ENCODE measurements at places on chromosomes 6 and 20.
A peak's percentile ranks its signal among the peaks of the same experiment; 100 is the strongest.

- no peak for DNase-seq
Measured at GRCh38 chr6:7249946-7250643, 62.9 kb downstream of the SSR1 start.

GRCh38 chr6:83067448-83068439 is at the start of gene DOP1A:
Gene DOP1A (plus strand): TSS chr6:83067671. CDS start chr6:83096978, 29,307 bp downstream.
- DNase-seq: peak; percentile 93

- DNase-seq: peak; percentile 47
Measured at GRCh38 chr6:96391776-96392360, 129.7 kb upstream of the UFL1 start.

DNA sequence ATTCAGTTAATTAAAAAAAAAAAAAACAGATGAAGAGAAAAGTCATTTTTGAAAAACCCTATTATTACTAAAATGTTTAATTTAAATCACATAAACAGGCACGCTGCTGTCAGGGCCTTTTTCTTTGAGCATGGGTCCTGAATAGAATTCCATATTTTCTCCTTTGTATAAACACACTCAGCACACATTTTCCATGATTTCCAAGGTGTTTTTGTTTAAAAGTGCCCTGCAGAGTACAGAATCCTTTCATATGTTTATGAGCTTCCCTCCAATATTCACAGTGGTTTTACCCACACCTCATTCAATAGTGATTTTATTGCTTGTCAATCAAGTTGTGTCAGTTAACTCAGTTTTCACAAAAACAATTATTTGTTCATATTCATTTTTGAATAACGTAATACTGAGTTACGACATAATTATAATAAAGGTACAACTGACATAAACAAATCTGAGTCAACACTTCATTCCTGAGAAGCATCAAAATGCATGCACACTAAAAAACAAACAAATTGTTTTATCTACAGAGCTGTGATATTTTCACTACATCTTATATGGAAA is 15.2 kb downstream of the SLC35B3 start:
- no peak for DNase-seq

DNA sequence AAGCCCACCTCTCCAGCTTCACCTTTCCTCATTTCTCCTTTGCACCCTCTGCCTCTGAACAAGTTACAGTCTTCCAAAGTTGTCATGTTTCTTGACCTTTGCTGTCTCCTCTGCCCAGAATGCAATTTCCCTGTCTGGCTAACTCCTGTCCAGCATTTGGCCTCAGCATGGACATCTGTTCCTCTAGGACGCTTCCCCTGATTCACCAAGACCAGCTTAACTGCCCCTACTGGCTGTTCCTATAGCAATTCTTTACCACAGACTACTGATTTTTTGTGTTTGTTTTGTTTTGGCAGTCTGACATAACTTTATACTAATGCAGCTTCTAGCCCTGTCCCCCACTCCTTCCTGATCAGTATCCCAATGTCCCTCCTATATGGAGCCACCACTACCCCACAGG is 13.4 kb downstream of the GNL1 start:
- no peak for DNase-seq

GRCh38 chr6:158879180-158879579 is 60.0 kb upstream of the EZR start:
- no peak for DNase-seq

- DNase-seq: no peak
Measured at GRCh38 chr20:50286174-50286511, 95.5 kb downstream of the CEBPB start.

- DNase-seq: no peak
Measured at GRCh38 chr20:24468401-24469115, 871 bp upstream of the SYNDIG1 start.

DNA sequence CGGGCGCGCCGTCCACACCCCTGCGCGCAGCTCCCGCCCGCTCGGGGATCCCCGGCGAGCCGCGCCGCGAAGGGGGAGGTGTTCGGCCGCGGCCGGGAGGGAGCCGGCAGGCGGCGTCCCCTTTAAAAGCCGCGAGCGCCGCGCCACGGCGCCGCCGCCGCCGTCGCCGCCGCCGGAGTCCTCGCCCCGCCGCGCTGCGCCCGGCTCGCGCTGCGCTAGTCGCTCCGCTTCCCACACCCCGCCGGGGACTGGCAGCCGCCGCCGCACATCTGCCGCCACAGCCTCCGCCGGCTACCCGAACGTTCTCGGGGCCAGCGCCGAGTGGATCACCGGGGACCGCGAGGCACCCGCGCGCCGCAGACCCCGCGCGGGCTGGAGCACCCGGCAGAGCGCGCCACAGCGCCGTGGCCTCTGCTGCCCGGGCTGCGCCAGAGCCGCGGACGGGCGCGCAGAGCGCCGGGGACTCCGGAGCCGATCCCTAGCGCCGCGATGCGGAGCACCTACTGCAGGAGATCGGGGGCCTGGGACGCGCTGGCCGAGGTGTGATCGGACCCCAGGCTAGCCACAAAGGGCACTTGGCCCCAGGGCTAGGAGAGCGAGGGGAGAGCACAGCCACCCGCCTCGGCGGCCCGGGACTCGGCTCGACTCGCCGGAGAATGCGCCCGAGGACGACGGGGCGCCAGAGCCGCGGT is at the start of gene BMP2:
Gene BMP2, plus strand, starts transcription at position 151 of the 692 bp plus-strand sequence. CDS start 2,441 bp downstream, outside the sequence.
- DNase-seq: peak; percentile 51

- no peak for DNase-seq
Measured at GRCh38 chr6:146335336-146335735, 208.3 kb upstream of the RAB32 start.
